WTC11 (cell line): ENCODE measurements at places on chromosomes 16 and 17. TPM values are rescaled to one million over a fixed set of nuclear protein-coding genes. Genes with fewer than 3 reads are reported as not detected.

OSGIN1 gene
- total RNA-seq: 0.73 to 1.7 TPM (median 1.1 TPM) in 3 replicates

DNA sequence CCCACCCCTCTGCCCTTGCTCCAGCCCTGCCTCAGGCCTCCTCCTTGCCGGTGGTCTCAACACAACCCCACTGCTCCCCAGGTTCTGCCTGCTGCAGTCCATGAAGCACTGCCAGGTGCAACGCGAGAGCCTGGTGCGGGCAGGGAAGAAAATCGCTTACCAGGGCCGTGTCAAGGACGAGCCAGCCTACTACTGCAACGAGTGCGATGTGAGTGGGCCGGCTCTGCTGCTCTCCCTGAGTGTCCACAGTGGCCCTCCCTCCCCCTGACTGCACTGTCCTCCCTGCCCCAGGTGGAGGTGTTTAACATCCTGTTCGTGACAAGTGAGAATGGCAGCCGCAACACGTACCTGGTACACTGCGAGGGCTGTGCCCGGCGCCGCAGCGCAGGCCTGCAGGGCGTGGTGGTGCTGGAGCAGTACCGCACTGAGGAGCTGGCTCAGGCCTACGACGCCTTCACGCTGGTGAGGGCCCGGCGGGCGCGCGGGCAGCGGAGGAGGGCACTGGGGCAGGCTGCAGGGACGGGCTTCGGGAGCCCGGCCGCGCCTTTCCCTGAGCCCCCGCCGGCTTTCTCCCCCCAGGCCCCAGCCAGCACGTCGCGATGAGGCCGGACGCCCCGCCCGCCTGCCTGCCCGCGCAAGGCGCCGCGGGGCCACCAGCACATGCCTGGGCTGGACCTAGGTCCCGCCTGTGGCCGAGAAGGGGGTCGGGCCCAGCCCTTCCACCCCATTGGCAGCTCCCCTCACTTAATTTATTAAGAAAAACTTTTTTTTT is 1.8 kb upstream of the TMEM88 start:
- H3K4me1 ChIP-seq: peaks cover 30% of the 10 kb centered on the region
- no peak overlapping the region for H3K27ac ChIP-seq
- peaks cover 30% of the 10 kb centered on the region for H3K27me3 ChIP-seq
- no peaks in the 10 kb centered on the region for H3K36me3 ChIP-seq

DNA sequence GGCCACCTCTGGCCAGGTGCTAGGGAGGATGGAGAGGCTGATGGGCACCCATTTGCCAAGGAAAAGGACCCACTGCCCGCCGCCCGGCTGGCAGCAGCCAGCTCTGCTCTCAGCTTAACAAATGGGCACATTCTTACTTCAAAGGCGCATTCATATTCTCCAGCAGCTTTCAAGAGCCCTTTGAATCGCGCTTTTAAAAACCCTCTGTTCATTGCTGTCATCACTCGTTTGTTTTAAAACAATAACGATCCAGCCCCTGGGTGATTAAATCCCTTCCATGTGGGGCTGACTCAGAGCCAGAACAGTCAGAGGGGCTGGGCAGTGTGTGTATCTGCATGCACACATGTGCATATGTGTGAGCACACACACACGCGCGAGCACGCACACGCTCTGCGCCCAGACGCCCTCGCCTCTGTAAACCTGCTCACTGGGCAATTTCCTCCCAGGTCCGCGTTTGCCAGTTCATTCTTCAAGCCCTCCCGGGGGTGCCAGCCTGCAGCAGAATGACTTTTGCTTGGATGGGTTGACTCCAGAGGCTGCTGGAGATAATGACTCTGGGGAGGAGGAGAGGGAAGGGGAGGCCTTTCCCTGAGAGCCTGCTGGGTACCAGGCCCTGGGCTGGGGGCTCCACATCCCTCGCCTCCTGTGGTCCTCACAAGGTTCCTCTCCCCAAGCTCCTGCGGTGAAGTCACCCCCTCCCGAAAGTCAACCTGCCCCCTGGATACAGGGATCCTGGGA is 133.1 kb downstream of the SDK2 start:
- DNase-seq: no peak
- no peaks in the 10 kb centered on the region for H3K27me3 ChIP-seq
- no peaks in the 10 kb centered on the region for H3K36me3 ChIP-seq
- H3K4me1 ChIP-seq: peaks cover 30% of the 10 kb centered on the region
- no peak overlapping the region for H3K4me3 ChIP-seq

DNAI2 gene
- 0.21 to 0.26 TPM (median 0.23 TPM) in 3 replicates for total RNA-seq
